ENCODE measurements at places on chromosomes 2 and 18.

DNA sequence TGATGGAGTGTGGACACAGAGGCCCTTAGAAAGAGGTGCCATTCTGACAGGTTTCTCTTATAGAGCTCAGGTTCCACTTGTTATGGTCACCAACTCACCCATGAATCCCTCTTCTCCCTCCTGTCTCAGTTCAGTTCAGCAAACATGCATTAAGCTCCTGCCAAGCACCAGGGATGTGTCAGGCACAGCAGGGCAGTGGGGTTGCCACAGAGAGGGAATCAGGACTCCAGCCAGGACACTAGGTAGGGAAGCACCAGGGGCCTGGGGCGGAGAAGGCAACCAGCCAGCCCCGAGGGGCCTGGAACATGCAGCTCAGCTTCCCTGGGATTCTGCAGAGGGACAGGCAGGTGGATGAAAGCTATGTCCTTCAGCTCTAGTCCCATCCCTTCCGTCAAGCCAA is 44.6 kb downstream of the TOGARAM2 start:
- no peak for DNase-seq

GRCh38 chr2:159285929-159286708 is at the start of gene WDSUB1:
WDSUB1 (minus strand) TSS chr2:159286703; CDS start chr2:159283069, 3,634 bp downstream.
- DNase-seq: peak; percentile 92

DNA sequence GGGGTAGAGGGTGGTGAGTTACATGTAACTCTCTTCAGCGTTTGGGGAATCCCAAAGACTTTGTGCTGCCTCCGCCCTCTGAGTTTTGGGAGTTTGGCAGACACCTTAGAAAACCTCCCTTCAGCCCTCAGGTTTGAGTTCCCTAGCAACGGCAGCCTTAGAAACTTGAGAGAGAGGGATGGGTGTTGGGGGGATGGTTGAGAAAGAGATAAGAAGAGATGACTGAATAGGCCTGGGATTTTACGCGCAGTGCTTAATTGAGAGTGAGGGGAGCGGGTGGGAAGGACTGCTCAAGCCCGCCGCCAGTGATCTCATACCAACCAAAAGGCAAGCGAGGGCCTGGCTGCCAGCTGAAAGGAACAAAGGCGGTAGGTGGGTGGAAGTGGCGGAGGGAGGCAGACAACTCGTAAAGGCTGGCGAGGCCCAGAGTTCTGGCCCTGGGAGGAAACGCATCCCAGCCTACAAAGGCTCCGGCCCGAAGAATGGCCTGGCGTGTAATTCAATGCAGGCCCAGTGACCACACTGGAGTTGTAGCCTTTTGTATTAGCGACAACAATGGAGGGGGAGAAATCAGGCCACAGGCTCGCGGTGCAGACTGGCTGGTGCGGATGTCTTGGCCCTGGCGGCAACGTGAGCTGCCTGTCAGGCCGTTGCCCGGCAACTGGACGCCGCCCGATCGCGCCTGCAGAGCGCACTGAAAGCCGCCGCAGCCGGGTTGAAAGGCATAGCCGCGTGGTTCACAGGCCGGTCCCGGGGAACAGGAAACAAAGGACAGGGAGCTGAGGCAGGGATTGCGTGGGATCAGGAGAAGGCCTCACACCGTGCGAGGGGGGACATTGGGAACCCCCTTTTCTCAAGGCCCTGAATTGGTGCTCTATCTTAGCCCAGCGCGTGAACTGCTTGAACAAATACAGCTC is 39.9 kb upstream of the DARS1 start:
- peak; percentile 96 for DNase-seq

GRCh38 chr2:227147023-227147422 is 17.0 kb downstream of the COL4A4 start:
- no peak for DNase-seq

DNA sequence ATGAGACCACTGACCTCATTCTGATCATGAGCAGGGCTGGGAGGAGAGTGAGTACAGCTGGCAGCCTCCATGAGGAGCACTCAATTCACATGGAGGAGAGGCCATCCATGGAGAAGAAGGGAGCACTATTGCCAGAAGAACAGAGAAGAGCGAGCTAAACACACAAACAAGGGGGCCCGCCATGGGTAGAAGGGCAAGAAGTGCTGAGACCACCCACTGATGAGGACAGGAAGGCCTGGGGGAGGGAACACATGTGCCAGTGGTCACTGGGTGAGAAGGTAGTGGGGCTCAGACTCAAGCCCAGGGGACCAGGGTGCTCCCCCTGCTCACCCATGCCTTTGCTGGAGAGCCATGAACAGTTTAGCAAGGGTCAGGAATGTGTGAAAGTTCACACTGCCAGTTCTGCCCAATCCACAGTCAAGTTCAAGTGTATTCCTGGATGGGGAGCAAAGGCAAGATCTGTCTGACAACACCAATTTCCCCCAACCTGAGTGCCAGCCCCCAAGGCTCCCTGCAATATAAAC is 57.7 kb downstream of the TTC32 start:
- DNase-seq: no peak

DNA sequence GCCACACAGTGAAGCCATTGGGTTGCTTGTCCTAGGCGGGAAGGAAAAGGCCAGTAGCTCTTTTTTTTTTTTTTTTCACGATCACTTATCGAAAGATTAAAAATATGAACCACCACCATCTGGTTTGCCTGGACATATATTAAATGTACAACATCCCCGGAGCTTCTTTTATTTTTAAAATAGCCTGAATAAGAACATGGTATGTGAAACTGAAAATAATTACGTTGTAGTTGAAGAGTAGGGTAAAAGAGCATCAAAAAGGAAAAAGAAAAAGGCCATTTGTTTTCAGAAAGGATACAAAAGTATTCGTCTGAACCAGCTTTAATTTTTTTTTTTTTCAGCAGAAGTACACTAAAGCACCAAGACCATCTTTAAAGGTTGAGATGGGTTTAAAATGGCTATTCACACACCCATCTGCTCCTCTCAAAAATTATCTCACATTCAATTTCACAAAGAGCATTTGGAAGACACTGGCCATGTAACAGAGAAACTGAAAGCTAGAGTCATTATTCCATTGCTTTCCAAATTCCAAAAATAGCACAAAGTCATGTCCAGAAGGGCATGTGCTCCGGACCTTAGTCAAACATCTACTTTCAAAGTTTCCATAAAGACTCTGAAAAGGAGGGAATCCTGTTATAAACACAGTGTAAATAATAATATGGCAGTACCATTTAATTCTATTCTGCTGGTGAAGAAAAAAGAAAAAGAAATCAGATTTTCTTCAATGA is 82.9 kb downstream of the SCN3A start:
- no peak for DNase-seq

- DNase-seq: no peak
Observed at GRCh38 chr2:240998706-240998994, 232 bp downstream of the SNED1 start.

DNA sequence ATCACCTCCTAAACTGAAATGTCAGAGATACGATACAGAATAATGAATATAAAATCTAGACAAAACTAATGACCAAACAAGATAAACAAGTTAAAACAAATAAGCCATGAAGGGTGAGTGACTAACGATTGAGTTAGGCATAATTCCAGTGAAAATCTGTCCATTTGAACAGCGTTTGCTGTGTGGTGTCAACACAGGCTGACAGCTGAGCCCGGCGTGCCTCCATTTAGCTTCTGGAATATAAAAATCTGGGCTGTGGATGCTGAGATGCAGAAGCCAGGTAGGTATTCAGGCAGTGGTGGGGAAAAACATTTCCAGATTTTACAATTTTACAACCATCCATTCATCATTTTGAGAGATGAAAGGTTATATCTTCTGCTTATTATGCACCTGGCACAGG is 2041.4 kb upstream of the CELF4 start:
- DNase-seq: no peak
